ENCODE measurements at places on chromosomes 1 and 21.

DNA sequence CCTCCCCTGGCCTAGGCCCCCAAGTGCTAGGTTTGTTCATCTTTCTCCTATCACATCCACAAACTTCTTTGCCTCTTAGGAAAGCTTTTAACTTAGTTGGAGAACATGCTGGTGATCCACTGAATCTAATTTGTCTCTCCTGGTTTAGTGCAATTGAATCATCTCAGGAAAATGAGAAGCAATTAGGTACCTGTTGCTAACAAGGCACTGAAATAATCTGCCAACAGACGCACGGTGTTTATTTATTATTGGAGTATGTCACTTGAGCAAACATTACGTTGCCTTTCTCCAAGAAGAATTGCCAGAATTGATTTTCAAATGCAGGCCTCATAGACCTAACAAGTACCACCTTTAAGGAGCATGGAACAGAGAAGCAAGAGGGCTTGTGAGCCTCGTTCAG lies 309.4 kb downstream of the NFIA start:
- DNase-seq, result no peak

DNA sequence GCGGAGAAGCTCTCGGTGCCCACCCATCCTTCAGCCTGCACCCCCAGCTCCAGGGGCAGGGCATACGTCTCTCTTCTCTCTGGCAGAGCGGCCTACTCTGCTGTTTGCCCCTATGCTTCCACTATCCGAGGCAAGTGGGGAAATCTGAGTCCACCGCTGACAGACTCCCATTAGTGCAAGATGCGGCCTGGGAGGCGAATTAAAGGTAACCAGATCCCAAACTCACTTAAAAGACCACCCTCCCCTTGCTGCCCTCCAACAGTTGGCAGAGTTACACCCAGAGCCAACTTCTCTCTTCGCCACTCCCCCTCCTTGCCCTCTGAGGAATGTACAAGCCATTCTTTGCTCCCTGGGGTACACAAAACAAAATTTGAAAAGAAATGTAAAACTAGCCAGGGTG lies 6.4 kb downstream of the FOXD3 start:
- DNase-seq, result no peak

DNA sequence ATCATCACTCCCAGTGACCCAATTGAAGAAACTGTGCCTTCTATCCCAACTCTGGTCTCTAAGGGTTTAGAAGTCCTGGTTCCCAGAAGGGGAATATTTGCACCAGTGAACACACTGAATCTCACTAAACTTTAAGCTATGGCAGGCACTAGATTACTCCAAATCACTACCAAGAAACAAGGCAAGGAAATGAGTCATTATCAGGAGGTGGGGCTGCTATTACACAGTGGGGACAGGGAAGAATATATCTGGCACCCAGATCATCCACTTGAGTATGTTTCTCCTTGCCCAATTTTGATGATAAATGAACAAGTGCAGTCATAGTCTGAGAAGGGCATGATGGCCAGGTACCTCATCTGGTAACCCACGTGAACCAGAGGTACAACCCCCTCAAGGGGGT lies 7.0 kb downstream of the MRPL9 start:
- peak; percentile 36 for DNase-seq

GRCh38 chr1:154081386-154082126 lies 73.3 kb downstream of the NUP210L start:
- DNase-seq, result no peak

GRCh38 chr1:81183051-81183450 lies 617.7 kb upstream of the ADGRL2 start:
- no peak for DNase-seq

DNA sequence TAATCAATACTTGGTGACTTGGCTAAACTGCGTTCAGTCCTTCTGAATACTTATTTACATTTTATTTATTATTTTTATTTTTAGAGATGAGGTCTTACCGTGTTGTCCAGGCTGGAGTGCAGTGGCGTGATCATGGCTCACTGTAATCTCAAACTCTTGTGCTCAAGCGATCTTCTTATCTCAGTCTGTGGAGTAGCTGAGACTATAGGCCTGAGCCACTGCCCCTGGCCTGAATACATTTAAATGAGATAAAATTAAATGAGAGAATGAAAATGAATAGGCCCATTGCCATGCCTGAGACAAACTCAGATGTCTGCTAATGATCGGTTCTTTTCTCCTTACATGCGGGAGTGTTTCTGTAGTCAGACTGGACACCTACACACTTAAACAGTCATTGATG lies 86.0 kb downstream of the GALNT2 start:
- no peak for DNase-seq

DNA sequence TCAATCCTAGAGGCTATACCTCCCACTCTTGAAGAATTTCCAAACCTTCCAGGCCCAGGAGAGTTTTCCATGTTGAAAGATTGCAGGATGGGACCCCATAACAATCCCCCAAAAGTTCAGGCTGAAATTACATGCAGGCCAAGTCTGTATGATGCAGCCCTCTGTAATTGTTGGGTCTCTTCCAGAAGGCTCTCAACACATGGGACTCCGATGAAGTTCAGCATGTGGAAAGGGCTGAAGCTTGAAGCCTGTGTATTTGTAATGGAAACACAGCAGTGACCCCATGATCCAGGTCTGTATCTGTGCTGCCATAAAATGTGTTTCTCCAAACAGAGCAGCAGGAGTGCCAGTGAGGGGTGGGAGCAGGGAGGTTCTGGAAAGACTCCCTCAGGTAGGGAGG lies 202.5 kb upstream of the LYPLAL1 start:
- DNase-seq, result peak; percentile 32
